Endothelial cell of umbilical vein (primary cell): ENCODE measurements at places on chromosomes 4 and X.

DNA sequence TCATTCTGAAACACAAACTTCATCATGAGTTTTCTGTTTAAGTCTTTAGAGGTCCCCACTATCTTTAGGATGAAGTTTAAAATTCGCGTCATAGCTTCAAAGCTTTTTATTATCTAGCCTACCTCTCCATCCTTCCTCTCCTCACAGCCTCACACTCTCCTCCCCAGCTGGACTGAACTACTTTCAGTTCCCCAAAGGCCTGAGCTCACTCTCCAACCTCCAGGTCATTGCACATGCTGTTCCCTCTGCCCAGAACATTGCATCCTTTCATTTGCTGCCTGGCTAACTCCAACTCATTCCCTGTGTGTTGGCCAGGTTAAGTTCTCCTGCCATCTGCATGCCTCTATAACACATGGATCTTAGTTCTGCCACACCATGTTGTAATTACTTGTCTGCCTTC is 2.9 kb upstream of the OTUD5 start:
- H3K27ac ChIP-seq: no peak overlapping the region
- no peaks in the 10 kb centered on the region for H3K27me3 ChIP-seq
- no peak overlapping the region for H3K4me3 ChIP-seq
- no peaks in the 10 kb centered on the region for H3K36me3 ChIP-seq
- no peak for DNase-seq

GRCh38 chr4:172514011-172514410 is 654.6 kb upstream of the GALNT7 start:
- DNase-seq: no peak
- no peak overlapping the region for H3K27ac ChIP-seq
- no peaks in the 10 kb centered on the region for H3K36me3 ChIP-seq
- no peaks in the 10 kb centered on the region for H3K27me3 ChIP-seq

DNA sequence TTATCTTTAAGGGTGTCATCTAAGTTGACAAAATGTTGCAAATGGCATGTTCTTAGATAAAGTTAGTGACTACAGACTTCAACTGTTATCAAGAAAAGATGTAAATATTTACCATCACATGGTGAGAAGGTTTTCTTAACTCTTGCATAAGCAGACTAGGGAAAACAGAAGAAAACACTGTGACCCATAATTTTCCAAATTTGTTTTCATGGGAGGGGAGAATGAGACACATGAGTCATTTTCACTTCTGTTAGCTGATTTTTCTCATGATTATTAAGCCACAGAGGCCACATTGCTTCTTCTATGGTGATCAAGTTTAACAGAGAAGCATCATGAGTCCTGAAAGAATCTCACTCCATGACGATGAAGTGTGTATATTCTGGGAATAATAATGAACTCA is 30.2 kb upstream of the SYTL5 start:
- H3K4me3 ChIP-seq: no peak overlapping the region
- H3K36me3 ChIP-seq: no peaks in the 10 kb centered on the region
- no peak overlapping the region for H3K27ac ChIP-seq
- H3K4me1 ChIP-seq: no peaks in the 10 kb centered on the region
- no peaks in the 10 kb centered on the region for H3K27me3 ChIP-seq

DNA sequence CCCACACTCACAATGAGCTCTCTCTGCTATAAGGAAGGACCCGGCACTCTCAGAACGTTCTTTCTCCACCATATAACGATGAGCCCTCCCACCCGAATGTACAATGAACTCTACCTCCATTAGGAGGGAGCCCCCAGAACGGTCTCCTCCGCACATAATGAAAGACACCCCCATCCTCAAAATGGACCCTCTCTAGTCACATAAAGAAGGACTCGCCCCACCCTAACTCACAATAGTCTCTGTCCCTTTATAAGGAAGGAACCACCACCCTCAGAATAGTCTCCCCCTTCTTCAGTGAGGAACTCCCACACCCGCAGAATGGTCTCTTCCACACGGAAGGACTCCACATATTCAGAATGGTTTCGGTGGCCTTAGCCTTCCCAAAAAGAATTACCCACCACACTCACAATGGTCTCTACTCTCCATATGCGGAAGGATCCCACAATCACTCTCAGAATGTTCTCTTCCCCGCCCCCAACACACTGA is 477 bp downstream of the SLC35A2 start:
- peaks cover 9% of the 10 kb centered on the region for H3K4me1 ChIP-seq
- H3K4me3 ChIP-seq: peak overlapping the region; percentile 45
- H3K36me3 ChIP-seq: no peaks in the 10 kb centered on the region
- peak overlapping the region; percentile 49 for H3K27ac ChIP-seq

DNA sequence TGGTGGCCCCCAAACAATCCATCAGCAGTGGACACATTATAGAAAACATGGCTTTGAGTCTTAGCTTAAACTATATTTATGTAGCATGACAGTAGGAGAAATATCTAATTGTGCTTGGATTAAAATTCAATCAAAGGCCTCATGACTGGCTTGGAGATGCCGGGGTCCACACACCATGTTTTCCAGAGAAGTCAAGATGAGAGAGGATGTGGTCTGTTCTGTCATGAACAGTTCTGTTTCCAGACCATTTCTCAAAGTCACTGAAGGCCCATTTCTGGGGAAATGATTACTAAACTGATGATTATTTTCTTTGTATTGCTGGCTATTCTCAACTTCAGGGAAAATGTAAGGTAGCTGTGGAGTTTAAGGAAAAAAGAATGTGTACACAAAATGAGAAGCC is 76.3 kb downstream of the C4orf51 start:
- no peak for DNase-seq
- no peaks in the 10 kb centered on the region for H3K4me1 ChIP-seq
- no peaks in the 10 kb centered on the region for H3K27me3 ChIP-seq
- no peaks in the 10 kb centered on the region for H3K36me3 ChIP-seq
- H3K27ac ChIP-seq: no peak overlapping the region
- no peak overlapping the region for H3K4me3 ChIP-seq

- H3K36me3 ChIP-seq: no peaks in the 10 kb centered on the region
- H3K4me1 ChIP-seq: peaks cover 20% of the 10 kb centered on the region
- peak; percentile 6 for DNase-seq
- H3K27ac ChIP-seq: no peak overlapping the region
These were observed 1.6 kb upstream of the UNC5C start for GRCh38 chr4:95550115-95550987.

DNA sequence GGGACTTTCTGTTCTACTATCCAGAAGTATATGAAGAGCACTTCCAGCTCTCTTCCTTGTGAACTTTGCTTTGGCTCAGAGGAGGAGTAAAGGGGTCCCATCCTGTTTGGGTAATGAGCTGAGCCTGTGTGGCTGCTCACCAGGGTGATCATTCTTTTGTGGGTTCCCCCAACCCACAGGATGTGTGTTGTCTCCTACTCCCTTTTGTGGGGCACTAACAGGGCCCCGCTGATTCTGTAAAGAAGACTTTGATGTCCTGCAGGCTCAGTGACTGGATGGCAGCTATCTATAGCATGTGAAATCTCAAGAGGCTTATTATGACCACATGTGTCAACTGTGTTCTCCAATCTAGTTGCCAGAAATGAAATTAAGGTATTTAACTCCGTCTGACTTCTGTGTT is 40.8 kb downstream of the ZNF518B start:
- H3K27ac ChIP-seq: no peak overlapping the region
- H3K36me3 ChIP-seq: no peaks in the 10 kb centered on the region

DNA sequence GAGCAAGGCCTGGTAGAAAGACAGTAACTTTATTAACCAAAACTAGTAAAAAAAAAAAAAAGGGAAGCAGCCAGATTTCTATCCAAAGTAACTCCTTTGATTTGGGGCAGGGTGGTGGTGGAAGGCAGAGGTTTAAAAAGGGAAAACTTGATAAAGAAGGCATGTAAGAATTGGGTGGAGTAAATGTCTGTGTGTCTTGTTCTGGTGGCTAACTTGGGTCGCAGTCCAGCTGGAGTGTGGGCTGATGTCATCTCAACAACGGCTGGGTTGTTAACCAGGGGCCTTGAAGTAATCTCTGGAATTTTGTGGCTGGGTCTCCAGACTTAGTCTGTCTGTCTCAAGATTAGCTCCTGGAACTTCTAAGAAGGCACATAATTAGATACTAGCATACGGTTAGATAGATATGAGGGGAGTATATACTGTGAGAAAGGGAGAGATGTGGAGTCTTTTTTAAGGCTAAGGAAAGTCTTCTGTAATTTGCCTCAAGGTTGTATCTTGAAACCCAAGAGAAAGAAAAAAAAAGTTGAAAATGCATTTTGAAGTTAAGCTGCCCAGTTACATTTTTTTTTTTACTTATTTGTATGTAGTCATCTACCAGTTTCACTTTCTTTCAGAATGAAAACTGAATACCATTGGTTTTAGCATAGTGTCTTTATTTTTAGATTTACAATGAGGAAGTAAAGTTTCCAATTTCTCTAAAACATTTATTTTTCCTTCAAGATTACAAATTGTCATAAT is 48.3 kb downstream of the MTHFD2L start:
- H3K4me1 ChIP-seq: no peaks in the 10 kb centered on the region
- H3K36me3 ChIP-seq: no peaks in the 10 kb centered on the region
- no peak overlapping the region for H3K27ac ChIP-seq
- H3K4me3 ChIP-seq: no peak overlapping the region
- no peak for DNase-seq
- no peaks in the 10 kb centered on the region for H3K27me3 ChIP-seq

DNA sequence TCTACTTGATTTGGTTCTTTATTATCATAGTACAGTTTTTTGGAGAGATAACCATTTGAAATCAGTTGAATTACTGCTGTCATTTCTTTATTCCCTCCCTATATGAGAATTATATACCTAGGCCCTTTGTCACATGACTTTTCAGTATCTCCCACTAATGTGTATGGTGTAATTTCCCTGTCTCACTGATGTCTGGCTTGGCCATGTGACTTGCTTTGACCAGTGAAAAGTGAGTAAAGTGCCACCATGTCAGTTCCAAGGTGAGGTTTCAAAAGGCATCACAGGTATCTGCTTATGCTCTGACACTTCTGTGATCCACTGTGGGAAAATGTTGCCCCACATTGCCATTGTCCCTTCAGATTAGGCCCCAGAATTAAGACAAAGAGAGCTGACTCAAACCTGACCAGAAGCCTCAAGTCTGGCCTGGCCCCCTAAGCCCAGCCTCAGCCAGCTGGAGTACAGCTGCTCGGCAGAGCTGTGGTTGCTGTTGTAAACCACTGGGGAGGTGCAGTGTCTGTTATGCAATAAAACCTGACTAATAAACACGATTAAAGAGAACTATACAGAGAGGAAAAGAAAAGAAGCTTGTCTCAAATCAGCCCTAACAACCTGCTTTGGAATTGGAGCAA is 27.5 kb downstream of the SETD7 start:
- no peak for DNase-seq
- peaks cover 15% of the 10 kb centered on the region for H3K36me3 ChIP-seq
- H3K4me1 ChIP-seq: no peaks in the 10 kb centered on the region
- no peak overlapping the region for H3K27ac ChIP-seq
- no peaks in the 10 kb centered on the region for H3K27me3 ChIP-seq

- DNase-seq: peak; percentile 20
- no peaks in the 10 kb centered on the region for H3K27me3 ChIP-seq
- no peaks in the 10 kb centered on the region for H3K36me3 ChIP-seq
- no peak overlapping the region for H3K4me3 ChIP-seq
These were observed 29.5 kb upstream of the IRF2 start for GRCh38 chr4:184503869-184504300.

DNA sequence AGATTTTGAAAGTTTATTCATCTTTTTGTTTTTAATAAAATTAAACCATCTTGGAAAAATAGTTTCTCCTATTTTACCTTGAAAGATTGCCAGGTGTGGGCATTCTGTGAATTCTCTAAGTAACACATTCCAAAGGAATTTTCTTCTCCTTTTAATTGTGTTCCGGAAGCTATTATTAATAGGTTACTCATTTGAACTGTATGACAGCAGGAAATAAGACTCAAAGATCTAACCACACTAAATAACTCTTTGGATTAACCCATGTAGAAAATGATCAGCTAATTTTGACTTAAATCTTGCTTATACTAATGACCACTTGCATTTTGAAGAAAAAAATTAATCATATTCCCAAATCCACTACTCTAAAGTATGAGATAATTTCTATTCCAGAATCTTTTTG is 17.6 kb upstream of the CCNI start:
- H3K27me3 ChIP-seq: no peaks in the 10 kb centered on the region
- H3K27ac ChIP-seq: peak overlapping the region; percentile 61
- no peaks in the 10 kb centered on the region for H3K36me3 ChIP-seq
- H3K4me1 ChIP-seq: peaks cover 18% of the 10 kb centered on the region
- no peak overlapping the region for H3K4me3 ChIP-seq

DNA sequence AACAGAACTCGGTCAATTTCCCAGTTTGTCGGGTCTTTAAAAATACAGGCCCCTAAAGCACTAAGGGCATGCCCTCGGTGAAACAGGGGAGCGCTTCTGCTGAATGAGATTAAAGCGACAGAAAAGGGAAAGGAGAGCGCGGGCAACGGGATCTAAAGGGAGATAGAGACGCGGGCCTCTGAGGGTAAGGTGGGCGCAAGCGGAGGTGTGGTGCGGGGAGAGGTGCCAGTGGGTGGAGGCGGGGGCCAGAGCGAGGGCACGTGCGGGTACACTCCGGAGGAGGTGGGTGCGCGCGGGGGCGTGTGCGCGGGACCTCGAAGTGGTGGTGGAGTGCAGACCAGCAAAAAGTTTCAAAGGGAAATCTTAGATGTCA is 787 bp upstream of the TET2 start:
- peaks cover 23% of the 10 kb centered on the region for H3K4me1 ChIP-seq
- DNase-seq: peak; percentile 15
- peak overlapping the region; percentile 100 for H3K4me3 ChIP-seq
- H3K27me3 ChIP-seq: no peaks in the 10 kb centered on the region

DNA sequence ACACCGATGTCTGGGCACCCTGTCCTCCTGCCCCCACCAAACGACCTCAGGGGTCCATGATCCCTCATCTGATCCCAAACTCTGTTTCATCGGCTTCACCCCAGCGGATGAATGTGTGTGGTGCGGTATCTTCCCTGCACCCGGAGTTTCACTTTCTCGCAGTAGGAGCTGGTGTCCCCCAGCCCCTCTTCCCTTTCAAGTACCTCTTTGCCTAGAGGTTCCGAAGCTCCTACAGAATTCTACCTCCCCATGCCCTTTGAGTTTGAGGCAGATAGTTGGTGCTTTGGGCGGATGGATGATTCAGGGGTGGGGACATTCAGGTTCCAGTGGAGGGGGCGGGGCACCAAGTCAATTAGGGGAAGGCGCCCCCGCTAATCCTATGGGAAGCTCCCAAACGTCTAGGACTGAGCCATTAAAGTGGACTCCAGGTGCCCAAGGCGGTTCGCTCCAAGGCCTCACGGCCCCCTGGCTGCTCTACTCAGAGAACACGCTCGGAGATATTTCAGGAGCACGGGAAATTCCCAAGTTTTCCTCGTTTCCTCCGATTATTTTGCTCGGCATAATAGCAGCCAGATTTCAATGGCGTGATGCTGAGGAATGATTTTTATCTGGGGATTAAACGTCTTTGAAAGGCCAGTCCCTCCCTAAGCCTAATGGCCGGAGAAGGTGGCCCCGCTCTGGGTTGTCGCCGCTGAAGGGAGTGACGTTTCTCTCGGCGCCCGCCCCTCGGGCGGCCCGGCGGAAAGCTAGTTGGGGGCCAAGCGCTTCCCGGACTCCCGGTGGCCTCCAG is 1.3 kb downstream of the MSX1 start:
- peak overlapping the region; percentile 61 for H3K4me3 ChIP-seq
- H3K36me3 ChIP-seq: no peaks in the 10 kb centered on the region
- DNase-seq: peak; percentile 51
- peaks cover 44% of the 10 kb centered on the region for H3K27me3 ChIP-seq

DNA sequence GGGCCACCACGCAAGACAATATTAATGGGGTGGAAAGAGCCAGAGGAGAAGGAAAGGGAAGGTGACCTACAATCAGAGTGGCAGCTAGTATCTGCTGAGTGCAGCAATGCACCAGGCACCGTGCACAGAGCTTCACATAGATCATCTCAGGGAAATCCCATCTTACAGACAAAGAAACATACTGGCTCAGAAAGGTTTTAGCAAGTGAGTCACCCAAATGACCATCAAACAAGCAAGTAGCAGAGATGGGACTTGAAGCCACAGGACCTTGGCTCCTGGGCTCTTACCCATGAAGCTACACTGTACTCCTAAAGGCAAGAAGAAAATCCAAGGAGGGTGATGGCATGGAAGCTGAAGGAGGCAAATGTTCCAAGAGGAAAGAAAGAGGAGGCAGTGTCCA is 6.8 kb downstream of the ANXA5 start:
- H3K27ac ChIP-seq: peak overlapping the region; percentile 91
- no peaks in the 10 kb centered on the region for H3K27me3 ChIP-seq
- peaks cover 68% of the 10 kb centered on the region for H3K4me1 ChIP-seq
